G401 (cell line): ENCODE measurements at places on chromosomes 1 and 21.
A peak's percentile ranks its signal among the peaks of the same experiment; 100 is the strongest.

DNA sequence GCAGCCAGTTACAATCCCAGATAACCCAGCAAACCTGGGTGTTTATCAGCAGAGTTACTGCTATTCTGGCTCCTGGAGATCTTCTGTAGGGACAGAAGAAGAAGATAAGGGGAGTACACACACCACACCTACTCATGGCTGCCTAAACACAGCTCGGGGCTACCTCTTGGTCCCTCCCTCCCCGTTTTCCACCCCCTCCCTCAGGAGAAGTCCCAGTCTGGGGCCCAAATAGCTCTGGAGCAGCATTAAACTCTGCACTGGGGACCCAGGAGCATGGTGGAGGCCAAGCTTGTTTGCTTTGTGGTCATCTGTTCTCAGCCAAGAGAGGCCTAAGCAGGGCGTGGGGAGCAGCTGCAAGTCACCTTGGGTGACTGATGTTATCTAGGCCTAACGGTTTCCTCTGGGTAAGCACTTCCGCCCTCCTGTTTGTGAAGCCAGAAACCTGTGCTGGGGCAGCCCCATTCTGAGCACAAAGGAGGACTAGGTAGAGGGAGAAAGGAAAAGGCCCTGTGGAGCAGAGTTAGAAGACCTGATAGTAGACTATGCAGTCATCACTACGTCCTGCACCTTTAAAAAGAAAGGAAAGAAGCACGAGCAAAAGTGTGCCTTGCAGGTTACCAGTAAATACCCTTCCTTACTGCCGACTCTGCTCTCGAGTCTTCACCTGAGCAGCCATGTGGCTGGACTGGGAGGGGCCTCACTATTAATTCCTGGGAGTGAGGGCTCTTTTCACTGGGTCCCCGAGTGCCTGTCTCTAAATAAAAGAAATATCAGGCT, 2.0 kb upstream of the RCSD1 start:
- no peak for DNase-seq

DNA sequence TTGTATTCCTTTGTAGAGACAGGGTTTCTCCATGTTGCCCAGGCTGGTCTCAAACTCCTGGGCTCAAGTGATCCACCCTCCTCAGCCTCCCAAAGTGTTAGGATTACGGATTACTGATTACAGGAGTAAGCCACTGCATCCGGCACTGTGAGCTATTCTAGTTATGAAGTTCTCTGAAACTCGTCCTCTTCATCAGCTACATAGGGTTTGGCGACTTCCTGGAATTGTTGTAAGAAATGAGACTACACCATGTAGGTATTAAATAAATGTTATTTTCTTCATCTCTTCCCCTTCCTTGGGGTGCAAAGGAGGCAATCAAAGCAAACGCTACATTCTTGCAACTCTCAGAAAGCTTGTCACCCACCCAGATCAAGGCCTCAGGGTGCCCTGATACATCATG, 131.2 kb upstream of the TIAM1 start:
- DNase-seq = no peak

GRCh38 chr1:55987491-55988249, 591.7 kb downstream of the PLPP3 start:
- no peak for DNase-seq

DNA sequence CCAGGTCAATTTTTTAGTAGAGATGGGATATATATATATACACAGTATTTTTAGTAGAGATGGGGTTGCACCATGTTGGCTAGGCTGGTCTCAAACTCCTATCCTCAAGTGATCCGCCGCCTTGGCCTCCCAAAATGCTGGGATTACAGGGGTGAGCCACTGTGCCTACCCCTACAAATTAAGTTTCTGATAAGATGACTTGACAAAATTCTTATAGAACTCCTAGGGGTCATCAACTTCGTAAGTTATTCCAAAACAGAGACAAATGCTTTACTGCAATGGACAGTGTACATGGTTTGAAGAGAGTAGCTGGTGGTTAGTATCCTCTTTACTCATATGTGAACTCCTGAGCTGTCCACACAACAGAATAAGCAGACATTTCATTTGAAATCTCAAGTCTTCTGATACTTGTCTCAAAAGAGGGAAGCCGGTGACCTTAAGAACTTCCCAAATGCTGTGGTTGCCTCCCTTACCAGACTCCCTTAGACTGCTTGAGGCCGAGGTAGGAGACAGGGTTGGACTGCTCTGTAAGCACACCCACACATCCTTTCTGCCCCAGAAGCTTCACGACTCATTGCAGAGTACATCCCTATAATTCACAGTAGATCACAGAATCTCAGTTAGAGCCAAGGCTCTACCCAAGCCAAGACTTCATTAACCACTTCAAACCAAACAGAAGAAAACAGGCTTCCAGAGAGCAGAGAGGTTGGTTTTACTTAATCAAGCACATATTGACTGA, 244.1 kb upstream of the IRF2BP2 start:
- no peak for DNase-seq

GRCh38 chr1:167450843-167451242, 67.5 kb downstream of the CD247 start:
- no peak for DNase-seq

GRCh38 chr1:222387007-222387814, 160.7 kb downstream of the HHIPL2 start:
- no peak for DNase-seq

DNA sequence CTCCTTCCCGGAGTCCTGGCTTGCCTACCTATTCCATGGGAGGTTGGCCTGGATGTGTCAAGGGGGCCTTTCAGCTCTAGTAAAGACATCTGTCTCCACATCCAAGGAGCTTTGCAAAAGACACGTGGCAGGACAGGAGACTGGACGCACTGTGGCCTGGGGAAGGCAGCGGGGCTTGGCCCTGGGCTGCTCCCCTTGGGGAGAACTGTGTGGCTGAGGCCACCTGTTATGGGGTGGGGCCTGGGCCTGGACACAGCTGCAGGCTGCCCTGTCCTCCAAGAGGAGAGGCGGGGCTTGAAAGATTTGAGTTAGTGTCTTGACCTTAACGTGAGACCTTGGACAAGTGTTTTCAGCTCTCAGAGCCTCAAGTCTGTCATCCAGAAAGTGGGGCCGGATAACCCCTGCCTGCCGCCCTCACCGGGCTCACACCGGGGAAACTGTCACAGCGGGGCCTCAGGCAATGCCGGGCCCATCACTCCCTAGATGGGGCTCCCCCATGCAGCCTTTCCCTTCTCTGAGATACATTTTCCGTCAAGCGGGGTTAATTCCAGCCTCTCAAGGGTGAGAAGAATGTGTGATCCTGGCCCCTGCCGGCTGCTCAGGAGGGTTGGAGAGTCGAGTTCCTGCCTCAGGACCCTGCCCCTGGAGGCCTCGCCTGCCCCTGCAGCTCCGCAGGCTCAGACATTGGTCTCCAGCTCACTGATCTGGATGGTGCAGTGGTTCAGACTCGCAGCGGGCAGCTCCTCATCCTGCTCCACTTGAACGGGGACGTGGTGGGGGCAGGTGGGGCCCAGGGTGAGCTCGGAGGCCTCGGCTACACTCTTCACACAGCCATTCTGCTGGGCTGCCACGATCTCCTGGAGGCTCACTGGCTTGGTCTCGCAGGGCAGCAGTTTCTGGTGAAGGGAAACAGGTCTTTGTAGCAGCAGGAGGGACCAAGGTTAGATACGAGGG, 25.6 kb downstream of the PODN start:
- DNase-seq = no peak

DNA sequence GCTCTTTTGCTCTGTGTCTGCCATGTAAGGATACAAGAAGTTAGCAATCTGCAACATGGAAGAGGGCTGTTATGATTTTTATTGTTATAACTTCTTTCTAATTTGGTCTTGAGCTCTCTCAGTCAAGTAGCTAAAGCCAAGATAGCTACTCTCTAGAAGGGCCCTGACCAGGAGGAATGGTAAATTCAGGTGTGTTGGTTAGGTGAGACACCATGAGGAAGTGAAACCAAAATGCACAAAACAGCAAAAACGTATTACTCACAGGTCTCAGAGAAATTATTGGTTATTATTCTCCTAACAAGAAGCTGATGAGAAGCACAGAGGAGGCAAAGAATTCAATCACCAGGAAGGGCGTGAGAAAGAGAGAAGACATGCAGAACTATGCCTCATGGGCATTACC, 51.8 kb upstream of the INSL5 start:
- no peak for DNase-seq

GRCh38 chr1:63073309-63074306, 248.8 kb upstream of the FOXD3 start:
- peak; percentile 0 for DNase-seq

GRCh38 chr1:12598974-12599373, 19.0 kb downstream of the DHRS3 start:
- DNase-seq = no peak

DNA sequence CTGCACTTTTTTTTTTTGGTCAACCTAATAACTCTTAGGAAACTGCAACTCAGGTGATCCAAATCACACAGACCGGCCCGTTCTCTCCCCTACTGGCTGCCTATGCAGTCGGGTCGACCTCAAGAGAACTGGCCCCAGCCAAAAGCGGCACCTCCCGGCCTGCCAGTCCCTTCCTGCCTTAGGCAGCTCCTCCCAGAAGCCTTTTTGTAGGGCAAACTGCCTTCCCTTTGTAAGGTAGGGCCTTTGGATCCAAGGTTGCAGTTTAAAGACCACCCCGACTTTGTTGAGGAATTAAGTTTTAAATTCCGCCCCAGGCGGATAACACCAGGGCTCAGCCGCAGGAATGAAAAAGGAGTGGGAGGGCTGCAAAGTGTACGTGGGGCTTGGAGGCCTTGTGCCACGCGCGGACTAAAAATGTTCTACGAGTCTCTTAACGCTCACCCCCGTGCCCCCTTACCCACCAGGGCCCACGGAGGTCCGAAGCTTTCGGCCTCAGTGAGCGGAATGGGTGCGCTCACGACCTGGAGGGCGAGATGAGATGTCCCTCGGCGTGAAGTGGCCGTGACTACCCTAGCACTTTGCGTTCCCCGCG, 642 bp upstream of the ST3GAL3 start:
- DNase-seq = peak; percentile 31

DNA sequence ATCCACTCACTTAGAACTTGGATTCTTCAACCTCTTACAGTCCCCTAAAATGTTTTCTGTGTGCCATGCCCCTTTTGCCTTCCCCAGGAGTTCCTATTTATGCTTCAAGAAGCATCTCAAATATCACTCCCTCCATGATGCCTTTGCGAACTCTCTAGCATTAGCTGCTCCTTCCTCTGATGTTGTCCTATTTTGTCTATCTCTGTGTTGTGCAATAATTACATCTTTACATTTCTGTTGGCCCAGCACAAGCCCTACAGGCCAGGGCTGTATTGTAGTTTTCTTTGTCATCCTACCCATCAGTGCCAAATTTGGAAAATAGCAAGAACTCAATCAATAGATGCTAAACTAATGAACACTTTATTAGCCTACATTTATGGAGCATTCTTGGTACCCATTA, 125.8 kb downstream of the ST6GALNAC5 start:
- no peak for DNase-seq

- DNase-seq = no peak
These were observed 1.2 kb upstream of the XPR1 start for GRCh38 chr1:180630408-180631193.

DNA sequence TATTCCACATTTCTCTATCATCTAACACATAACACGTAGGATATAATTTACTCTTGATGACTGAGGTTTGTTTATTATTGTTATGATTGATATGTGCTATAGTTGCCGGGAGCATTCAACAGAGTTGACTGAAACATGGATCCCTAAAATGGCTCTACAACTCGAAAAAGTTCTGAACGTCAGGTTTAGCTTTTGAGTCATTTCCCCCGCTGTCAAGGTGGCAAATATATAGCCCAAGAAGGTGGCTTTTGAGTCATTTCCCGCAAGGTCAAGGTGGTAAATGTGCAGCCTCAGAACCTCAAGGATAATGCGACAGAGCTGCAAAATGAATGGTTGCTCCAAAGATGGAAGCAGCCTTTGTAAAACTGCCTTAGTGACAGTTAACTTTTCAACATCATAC, 104.0 kb downstream of the NIBAN1 start:
- DNase-seq = no peak

GRCh38 chr1:244029124-244029523, 22.0 kb upstream of the ZBTB18 start:
- DNase-seq = no peak

- no peak for DNase-seq
These were observed 30.5 kb upstream of the DISP1 start for GRCh38 chr1:222784371-222784770.

- DNase-seq = no peak
These were observed 88.0 kb upstream of the F3 start for GRCh38 chr1:94629259-94630181.

GRCh38 chr1:65362545-65362944, 53.2 kb downstream of the DNAJC6 start:
- peak; percentile 56 for DNase-seq

DNA sequence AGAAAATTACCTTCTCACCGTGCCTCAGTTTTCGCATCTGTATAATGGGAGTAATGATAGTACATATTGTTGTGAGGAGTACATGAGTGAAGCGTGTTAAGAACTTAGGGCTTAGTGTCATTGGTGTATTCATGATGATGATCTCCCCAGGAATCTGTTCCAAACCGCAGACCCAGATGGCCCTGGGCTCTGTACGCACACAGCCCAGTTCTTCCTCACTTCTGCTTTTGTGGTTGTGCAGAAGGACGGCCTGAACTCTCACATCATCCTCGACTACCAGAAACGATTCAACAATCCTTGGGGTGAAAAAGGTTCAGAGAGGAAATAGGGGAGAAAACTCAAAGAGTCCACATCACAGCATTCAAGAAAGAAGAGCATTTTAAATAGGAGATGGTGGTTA, 323.0 kb downstream of the CAMTA1 start:
- DNase-seq = no peak

DNA sequence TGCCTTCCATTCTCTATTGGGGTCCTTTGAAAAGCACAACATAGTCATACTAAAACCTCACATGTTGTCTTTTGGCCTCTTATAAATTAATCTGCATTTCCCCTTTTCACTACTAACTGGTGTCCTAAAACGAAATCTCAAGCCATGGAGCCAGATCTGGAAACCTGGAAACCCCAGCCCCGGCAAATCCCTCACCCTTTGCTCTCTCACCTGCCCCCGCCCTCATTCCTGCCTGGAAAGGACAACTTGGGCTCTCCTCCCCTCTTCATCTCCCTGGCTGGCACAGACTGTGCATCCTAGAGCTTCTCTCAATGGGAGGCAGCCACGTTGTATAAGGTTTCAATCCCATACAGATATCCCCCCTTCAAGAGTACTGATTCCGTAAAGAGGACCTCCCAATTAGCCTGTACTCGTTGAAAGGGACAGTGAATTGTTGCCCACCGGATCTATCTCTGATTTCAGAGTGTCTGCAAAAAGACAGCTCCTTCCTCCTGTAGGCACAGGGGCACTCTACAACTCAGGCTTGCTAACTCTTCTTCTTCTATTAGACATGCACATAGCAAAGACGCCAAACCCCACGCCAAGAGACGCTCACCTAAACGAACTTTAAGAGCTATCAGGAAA, 1.4 kb downstream of the DUSP10 start:
- no peak for DNase-seq

DNA sequence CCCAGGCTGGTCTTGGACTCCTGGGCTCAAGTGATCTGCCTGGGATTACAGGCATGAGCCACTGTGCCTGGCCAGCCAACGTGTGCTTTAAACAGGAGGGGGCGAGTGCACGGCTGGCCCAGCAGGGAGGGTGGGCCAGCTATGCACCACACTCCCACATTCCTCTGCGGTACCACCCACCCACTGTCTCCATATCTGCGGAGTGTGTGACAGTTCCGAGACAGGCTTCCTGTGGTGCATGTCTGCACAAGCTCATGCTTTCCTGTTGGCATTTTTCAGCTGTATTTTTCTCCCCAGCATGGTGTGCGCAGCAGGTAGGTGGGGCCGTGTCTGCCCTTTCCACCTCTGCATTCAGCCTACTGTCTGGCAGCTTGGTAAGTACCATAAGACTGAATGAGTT, 183.3 kb downstream of the AJAP1 start:
- DNase-seq = no peak

- DNase-seq = no peak
These were observed 24.8 kb downstream of the NOS1AP start for GRCh38 chr1:162094271-162094670.

GRCh38 chr1:59046730-59047157, 250.2 kb upstream of the FGGY start:
- DNase-seq = no peak
